Astrocyte of the spinal cord (primary cell): ENCODE measurements at places on chromosomes 7 and 10.

- DNase-seq: peak; percentile 30
Observed at GRCh38 chr7:156816943-156817572, 75.9 kb downstream of the LMBR1 start.

GRCh38 chr10:31126593-31126992, 94.9 kb upstream of the ZNF438 start:
- DNase-seq: no peak

- DNase-seq: no peak
Observed at GRCh38 chr10:32419615-32420014, 26.3 kb upstream of the CCDC7 start.

- DNase-seq: no peak
Observed at GRCh38 chr7:157969995-157970394, 617.6 kb downstream of the PTPRN2 start.

GRCh38 chr7:129247087-129247486, 22.3 kb downstream of the AHCYL2 start:
- no peak for DNase-seq

- no peak for DNase-seq
Observed at GRCh38 chr7:24334012-24334411, 50.0 kb downstream of the NPY start.

- DNase-seq: no peak
Observed at GRCh38 chr7:2044883-2045471, 187.8 kb downstream of the MAD1L1 start.

- DNase-seq: peak; percentile 22
Observed at GRCh38 chr7:83038787-83039186, 123.9 kb downstream of the PCLO start.

DNA sequence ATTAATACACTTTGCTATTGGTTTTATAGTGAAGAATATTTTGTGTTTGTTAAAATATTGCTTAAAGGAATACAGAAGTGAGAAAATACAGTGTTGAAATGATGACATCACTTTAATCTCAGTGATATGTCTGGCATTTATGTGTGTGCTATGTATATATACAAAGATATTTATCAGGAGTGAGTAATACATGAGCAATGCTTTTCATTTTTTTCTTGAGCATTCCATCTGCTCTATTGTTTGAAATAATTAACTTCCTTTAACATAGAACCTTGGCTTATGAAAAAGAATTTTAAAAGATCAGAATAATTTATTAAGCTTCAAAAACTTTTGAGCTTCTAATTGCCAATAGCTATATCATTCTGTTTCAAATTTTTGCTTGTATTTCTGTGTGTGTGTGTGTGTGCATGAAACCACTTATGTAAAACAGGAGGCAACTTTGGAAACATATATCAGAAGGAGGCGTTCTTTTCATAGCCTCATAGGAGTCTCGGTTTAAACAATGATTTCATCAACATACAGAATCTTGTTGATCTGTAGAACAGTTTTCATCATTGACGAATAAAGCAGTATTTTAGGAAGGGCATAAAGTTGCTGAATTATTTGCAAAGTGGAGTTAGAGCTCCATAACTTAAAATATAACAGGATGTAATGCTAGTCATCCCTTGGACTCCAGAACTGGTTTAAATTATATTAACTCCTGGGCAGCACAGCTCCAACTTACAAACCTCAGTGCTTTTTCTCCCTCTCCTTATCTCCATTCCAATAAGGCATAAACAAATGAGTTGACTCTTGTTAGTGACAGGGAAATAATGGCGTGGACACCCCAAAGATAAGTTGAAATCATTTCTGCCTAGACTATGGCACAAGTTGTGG, 228.4 kb upstream of the DGKB start:
- peak; percentile 55 for DNase-seq

- DNase-seq: no peak
Observed at GRCh38 chr10:78291722-78292121, 258.1 kb downstream of the RPS24 start.

- DNase-seq: peak; percentile 78
Observed at GRCh38 chr7:75772081-75773077, at the start of gene CCL26. Gene CCL26 (minus strand): TSS chr7:75772211. CDS start chr7:75772176, 35 bp downstream.

DNA sequence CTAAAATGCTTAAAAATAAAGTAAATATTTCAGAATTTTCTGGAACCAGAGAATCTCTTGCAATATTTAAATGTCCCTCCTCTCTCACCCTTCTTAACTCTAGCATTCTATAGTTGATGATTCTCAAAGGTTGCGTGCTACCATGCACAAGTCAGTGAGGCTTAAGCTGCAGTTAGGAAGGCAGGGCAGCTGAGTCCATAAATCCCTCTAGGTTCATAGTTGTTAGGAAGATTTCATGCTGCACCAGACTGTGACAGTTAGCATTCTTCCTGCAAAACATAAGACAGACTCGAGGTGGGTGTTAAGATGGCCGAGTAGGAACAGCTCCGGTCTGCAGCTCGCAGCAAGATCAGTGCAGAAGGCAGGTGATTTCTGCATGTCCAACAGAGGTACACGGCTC, 70.6 kb downstream of the MET start:
- DNase-seq: no peak

- DNase-seq: no peak
Observed at GRCh38 chr10:119625570-119626280, 25.5 kb upstream of the BAG3 start.

DNA sequence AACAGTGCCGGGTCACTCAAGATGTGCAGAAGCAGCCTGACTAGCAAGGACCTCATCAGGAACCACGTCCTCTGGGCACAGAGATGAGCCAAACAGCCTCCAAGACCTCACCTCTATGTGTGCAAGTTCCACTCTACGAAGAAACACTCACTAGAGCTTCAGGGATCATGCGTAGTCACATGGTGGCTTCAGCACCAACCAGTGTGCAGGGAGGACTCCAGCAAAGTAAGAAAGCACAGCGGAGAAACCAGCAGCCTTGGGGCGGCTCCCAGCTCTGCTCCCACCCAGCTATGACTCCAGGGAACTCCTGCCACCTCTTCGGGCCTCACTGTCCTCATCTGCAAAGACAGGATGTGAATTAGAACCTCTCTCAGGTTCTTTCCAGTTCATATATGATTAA, 58.2 kb downstream of the SLIT1 start:
- no peak for DNase-seq

DNA sequence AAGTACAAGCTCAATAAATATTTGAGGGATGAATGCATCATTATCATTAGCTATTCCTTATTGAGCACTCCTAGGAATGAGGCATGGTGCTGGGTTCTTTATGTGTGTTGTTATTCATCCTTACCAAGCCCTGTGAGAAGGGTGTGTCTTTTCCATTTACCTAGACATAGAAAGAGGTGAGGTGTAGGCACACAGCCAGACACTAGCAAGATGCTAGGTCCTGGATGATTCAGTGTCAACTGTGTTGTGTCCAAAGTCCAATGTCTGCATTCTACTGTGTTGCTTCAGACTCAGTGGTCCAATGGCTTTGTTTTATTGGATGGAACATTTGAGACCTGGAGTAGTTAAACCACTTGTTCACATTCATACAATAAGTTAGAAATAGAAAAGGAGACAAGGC, 605.5 kb downstream of the LRMDA start:
- DNase-seq: no peak

- DNase-seq: no peak
Observed at GRCh38 chr7:12092499-12093130, 118.5 kb upstream of the TMEM106B start.

DNA sequence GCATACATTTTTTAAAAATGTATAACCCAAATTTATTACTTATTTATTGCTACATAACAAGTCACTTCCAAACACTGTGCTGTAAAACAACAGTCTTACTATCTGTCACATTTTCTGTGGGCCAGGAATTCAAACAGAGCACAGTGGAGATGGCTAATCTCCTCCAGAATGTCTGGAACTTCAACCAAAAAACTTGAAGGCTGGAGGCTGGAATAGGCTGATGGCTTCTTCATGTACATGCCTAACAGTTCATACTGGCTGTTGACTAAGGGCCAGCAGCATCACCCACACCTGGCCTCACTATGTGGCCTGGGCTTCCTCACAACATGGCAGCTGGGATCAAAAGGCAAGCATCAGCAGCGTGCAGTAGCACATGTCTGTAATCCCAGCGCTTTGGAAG, 92.4 kb upstream of the KMT2E start:
- no peak for DNase-seq

DNA sequence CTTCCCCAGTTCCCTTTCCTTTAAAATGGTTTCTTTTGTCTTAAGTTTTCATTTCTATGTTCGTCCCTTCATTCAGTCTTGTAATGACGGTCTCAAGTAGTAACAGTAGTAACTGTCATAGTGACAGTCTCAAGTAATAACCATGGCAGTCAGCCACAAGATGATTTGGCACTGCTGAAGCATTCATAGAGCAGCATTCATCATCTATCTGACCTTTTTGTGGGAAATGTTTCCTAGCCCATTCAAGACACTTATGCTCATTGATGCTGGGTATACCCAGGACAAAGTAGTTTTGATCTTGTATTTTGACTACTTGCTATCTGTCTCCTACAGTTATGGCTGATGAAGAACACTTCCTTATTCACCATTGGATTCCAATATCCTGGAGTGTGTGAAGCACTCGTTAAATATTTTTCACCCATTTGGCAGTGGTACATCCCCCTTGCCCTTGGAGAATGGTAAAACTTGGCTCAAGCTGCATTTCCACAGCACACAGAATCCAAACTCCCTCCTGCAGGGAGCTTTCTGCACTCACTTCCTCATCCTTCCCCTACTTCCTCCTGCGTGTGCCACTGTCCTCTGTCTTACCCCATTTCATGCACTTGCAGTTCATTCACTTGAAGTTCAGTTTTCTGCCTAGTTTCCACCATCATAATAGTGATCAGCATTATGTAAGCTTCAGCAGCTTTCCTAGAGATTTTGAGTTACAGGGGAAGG, 19.0 kb downstream of the GIMAP4 start:
- no peak for DNase-seq

DNA sequence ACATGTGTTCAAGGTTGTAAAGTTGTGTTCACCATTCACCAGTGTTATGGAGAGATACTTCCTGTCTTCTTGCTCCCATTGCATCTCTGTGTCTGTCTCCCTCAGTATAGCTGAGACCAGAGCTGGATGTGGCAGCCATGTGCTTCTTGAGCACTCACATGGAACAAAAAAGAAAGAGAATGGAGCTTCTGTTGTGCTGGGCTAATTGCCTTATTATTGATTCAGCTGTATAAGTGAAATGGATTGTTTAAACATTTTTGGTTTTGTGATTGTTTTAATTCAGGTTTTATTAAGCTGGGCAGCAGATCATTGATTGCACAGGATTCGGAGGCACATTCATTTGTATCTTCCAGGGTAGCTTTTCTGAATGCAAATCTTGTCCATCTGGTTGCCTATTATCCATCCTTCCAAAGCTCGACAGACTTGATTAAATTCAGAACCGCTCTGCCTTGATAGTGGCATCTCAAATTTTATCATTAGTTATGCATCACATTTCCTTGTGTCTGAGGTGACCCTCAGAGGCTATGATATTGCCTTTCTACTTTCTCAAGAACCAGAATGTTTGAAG, 119.9 kb downstream of the CCNY start:
- DNase-seq: no peak

- DNase-seq: no peak
Observed at GRCh38 chr10:116952729-116953128, 52.3 kb downstream of the SHTN1 start.

- DNase-seq: no peak
Observed at GRCh38 chr7:36758879-36759278, 34.6 kb upstream of the AOAH start.

DNA sequence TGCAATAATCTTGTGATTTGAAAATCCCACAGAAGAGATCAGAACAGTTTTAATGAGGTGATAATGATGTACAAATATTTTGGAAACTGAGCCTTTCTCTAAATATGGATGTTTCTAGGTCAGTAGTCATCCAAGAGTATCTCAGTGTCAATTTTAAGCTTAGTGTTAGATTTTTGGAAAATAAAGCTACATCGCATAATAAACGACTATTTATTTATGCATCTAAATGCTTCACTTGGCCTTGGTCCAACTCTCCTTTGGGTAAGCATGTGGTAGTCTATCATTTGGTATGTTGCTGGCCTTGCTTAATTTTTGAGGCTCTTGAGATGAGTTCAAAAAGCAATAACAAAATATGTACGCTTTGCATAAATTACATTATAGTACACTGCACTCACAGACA, 5.4 kb upstream of the PPP1R9A start:
- no peak for DNase-seq

GRCh38 chr7:28292834-28293526, 112.4 kb upstream of the JAZF1 start:
- DNase-seq: no peak

GRCh38 chr7:120856621-120857352, 1.2 kb downstream of the TSPAN12 start:
- peak; percentile 10 for DNase-seq

- peak; percentile 10 for DNase-seq
Observed at GRCh38 chr7:138980563-138981291, 462 bp downstream of the KIAA1549 start.

- DNase-seq: peak; percentile 31
Observed at GRCh38 chr10:3094609-3095036, 27.3 kb downstream of the PFKP start.

GRCh38 chr7:126856691-126857291, 395.9 kb downstream of the GRM8 start:
- DNase-seq: peak; percentile 3

- DNase-seq: peak; percentile 57
Observed at GRCh38 chr7:81648716-81649115, 121.1 kb downstream of the HGF start.

- no peak for DNase-seq
Observed at GRCh38 chr10:50324680-50325393, 73.5 kb upstream of the ASAH2 start.

- no peak for DNase-seq
Observed at GRCh38 chr10:97456034-97456685, 10.2 kb downstream of the ZDHHC16 start.

- peak; percentile 14 for DNase-seq
Observed at GRCh38 chr7:2165610-2166594, 66.8 kb downstream of the MAD1L1 start.
